ENCODE measurements at places on chromosomes 6 and 20. TPM values are rescaled to one million over a fixed set of nuclear protein-coding genes. Genes with fewer than 3 reads are reported as not detected.
A peak's percentile ranks its signal among the peaks of the same experiment; 100 is the strongest.

GRCh38 chr20:45282700-45283550 is 23.7 kb upstream of the RBPJL start:
- no peak overlapping the region for H3K27ac ChIP-seq
- no peak overlapping the region for H3K4me3 ChIP-seq
- no peak for DNase-seq
- H3K27me3 ChIP-seq, result no peaks in the 10 kb centered on the region
- no peaks in the 10 kb centered on the region for H3K4me1 ChIP-seq
- H3K36me3 ChIP-seq, result no peaks in the 10 kb centered on the region

GRCh38 chr6:161578478-161578877 is 304.6 kb upstream of the AGPAT4 start:
- no peak overlapping the region for H3K27ac ChIP-seq
- H3K27me3 ChIP-seq, result no peaks in the 10 kb centered on the region
- no peak for DNase-seq
- no peaks in the 10 kb centered on the region for H3K36me3 ChIP-seq
- no peak overlapping the region for H3K4me3 ChIP-seq

Gene PYGB
- total RNA-seq, result 206 TPM

DNA sequence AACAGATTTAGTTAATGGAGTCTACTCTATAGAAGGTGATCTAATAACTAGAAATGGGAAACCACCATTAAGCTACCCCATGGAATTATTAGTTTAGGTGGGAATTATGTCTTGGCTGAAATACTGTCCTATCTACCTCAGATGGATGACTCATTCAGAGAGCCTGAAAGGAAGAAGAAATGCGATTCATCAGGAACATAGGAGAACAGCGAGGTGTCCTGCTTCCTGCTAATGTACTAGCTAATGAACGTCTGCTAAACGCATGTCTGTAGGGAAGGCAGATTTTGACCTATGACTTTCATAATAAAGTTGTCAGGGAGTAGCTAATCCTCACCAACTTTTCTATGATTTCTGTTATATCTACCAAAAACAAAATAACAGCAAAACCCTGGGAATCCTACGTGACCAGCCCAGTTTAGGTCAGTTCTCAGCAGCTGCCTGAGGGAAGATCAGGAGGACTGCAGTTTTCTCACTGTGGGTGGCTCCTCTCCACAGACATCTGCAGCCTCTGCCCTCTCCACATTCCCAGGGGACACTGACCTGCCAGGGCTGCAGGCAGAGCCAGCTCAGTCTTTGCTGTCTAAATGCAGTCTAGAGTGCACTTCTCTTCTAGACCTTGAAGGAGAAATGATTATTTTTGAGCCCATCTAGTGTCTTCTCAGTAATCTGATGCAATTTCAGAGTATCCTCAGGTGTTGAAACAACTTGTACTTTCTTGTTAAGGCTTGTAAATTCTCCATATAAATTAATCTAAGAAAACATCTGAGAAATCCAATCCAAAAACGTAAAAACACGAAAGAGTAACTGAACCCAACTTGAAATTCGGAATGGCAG is 18.1 kb upstream of the SFT2D1 start:
- H3K4me1 ChIP-seq, result peaks cover 13% of the 10 kb centered on the region
- H3K27ac ChIP-seq, result no peak overlapping the region
- no peaks in the 10 kb centered on the region for H3K27me3 ChIP-seq
- no peaks in the 10 kb centered on the region for H3K36me3 ChIP-seq
- DNase-seq, result no peak
- no peak overlapping the region for H3K4me3 ChIP-seq

Gene VSX1
- not detected for total RNA-seq

DNA sequence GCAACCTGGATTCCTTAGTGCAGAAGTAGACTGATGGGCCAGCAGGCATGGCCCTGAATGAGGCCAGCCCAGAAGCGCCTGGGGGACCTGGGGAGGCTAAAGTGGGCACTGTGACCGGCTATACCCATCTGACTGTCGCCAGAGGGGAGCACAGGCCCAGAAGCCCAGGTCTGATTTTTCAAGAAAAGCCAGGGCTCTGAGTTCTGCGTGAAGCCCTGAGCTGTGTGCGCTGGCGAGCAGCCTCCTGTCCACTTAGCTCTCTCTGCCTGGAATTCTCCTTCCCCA is 111.7 kb downstream of the SULF2 start:
- no peaks in the 10 kb centered on the region for H3K27me3 ChIP-seq
- no peaks in the 10 kb centered on the region for H3K4me1 ChIP-seq
- H3K4me3 ChIP-seq, result no peak overlapping the region
- no peak for DNase-seq
- no peaks in the 10 kb centered on the region for H3K36me3 ChIP-seq

- H3K36me3 ChIP-seq, result no peaks in the 10 kb centered on the region
- DNase-seq, result peak; percentile 77
- H3K4me1 ChIP-seq, result peaks cover 15% of the 10 kb centered on the region
- no peak overlapping the region for H3K4me3 ChIP-seq
- peak overlapping the region; percentile 30 for H3K27ac ChIP-seq
These were observed 49.7 kb downstream of the JPH2 start for GRCh38 chr20:44137266-44137801.

GRCh38 chr6:128505603-128506002 is 14.8 kb downstream of the PTPRK start:
- H3K27me3 ChIP-seq, result no peaks in the 10 kb centered on the region
- no peaks in the 10 kb centered on the region for H3K36me3 ChIP-seq
- no peak for DNase-seq
- peaks cover 34% of the 10 kb centered on the region for H3K4me1 ChIP-seq
- H3K27ac ChIP-seq, result no peak overlapping the region
- no peak overlapping the region for H3K4me3 ChIP-seq

- H3K36me3 ChIP-seq, result peaks cover 66% of the 10 kb centered on the region
- peaks cover 12% of the 10 kb centered on the region for H3K4me1 ChIP-seq
These were observed 19.8 kb downstream of the NFYA start for GRCh38 chr6:41092421-41093140.

DNA sequence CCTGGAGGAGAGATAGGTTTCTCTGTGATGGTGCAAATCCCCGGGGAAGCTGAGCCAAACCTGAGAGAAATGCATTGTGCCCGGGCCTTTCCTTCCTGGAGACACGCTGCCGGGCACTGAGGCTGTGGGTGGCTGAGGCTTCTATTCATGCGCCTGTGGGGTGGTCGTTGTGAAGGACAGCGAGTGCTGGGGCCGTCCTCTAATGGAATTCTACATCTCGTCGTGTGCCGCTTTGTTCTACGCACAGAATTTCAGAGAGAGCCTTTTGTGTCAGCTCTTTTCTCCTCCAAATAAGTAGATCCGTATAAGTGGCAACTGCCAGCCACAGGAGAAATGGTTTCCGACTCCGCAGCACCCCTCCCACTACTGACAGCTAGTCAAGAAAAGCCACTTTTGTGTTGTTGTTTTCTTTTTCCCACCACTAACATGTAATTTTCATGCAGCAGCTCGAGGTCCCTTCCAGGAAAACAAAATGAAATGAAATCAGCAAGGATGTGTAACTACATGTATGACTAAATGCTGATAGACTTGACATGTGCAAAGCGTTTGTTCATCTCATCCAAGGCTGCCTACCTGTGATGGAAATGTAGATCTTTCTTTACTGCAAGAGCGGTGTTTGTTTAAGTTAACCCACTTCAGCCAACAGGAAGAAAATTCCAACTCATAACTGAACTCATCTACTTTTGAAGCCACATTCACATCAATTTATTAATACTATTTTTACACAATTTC is 26.4 kb upstream of the PXDC1 start:
- H3K4me3 ChIP-seq, result no peak overlapping the region
- H3K4me1 ChIP-seq, result peaks cover under 1% of the 10 kb centered on the region
- no peak overlapping the region for H3K27ac ChIP-seq
- no peaks in the 10 kb centered on the region for H3K27me3 ChIP-seq
- H3K36me3 ChIP-seq, result no peaks in the 10 kb centered on the region
- DNase-seq, result no peak

DNA sequence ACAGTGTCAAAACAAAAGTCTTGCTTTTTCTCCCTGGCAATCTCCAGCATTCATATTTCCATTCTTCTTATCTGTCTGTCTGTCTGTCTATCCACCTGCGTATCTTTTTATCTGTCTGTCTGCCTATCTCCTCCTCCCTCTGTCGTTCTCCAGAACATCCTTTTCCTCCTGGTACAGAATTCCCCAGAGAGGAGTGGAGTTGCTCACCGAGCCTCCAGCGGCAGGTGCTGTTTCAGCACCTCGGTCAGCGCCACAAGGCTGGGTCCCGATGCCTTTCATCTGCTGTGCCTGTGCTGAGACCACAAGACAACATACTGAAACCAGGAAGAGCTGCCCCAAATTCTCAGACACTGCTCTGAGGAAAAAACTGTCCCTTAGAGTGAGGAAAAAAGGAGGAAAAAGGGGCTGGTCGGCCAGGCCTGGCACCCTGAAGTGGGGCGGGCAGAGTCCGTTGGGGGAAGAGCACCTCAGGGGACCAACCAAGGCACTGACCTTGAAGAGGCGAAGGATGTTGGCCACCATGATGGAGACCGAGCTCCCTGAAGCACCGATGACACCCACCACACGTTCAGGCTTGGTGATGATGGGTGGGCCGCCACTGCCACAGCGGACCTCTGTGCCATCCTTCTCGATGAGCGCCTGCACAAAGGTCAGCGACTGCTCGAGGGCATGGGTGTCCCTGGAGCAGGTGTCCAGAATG is 13.3 kb downstream of the GRM4 start:
- no peaks in the 10 kb centered on the region for H3K36me3 ChIP-seq
- no peak overlapping the region for H3K4me3 ChIP-seq
- no peak overlapping the region for H3K27ac ChIP-seq
- DNase-seq, result peak; percentile 10

Gene FNDC1
- 8.6 TPM for total RNA-seq

DNA sequence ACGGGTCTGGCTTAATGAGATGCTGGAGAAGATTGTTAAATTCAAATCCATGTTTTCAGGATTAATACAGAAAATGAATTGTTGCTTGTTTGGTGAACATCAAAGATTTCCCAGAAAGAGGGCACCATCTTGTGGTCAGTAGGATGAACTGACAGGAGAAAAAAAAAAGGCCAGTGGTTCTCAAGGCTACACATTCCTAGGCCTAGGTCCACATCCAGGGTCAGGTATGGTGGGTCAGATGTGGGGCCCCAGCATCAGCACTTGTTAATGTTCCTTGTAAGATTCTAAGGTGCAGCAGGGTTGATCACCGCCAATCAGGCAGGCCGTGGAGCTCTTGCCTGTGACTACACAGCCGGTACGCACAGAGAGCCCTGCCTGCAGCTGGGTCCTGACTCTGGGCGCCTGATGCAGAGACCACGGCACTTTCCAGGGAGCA is 34.0 kb upstream of the FOXO3 start:
- no peak overlapping the region for H3K4me3 ChIP-seq
- peak; percentile 15 for DNase-seq
- H3K4me1 ChIP-seq, result no peaks in the 10 kb centered on the region
- no peaks in the 10 kb centered on the region for H3K27me3 ChIP-seq
- H3K36me3 ChIP-seq, result no peaks in the 10 kb centered on the region

DNA sequence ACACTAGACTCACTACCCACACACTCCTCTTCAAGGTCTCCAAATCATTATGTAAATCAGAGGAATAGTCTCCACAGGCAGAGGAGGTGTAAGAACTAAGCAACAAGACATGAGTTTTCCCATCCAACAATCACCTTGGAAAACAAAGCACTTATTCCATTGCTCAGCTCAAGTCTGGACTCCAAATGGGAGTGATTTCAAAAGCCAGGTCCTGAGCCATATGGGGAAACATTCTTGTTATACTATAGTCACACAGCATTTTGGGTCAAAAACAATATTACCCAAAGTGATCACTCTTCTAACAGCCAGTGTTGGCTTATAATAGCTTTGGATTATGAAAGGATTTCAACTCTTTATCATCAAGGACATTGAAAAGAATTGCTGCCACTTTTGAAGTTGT is 3.6 kb upstream of the PRPH2 start:
- no peak overlapping the region for H3K4me3 ChIP-seq
- H3K27ac ChIP-seq, result no peak overlapping the region
- H3K27me3 ChIP-seq, result no peaks in the 10 kb centered on the region
- DNase-seq, result no peak
- H3K36me3 ChIP-seq, result no peaks in the 10 kb centered on the region
- peaks cover 7% of the 10 kb centered on the region for H3K4me1 ChIP-seq

- H3K4me1 ChIP-seq, result no peaks in the 10 kb centered on the region
- H3K4me3 ChIP-seq, result no peak overlapping the region
- DNase-seq, result no peak
- no peaks in the 10 kb centered on the region for H3K36me3 ChIP-seq
- no peak overlapping the region for H3K27ac ChIP-seq
These were observed 6.6 kb upstream of the GFRAL start for GRCh38 chr6:55320696-55321086.

DNA sequence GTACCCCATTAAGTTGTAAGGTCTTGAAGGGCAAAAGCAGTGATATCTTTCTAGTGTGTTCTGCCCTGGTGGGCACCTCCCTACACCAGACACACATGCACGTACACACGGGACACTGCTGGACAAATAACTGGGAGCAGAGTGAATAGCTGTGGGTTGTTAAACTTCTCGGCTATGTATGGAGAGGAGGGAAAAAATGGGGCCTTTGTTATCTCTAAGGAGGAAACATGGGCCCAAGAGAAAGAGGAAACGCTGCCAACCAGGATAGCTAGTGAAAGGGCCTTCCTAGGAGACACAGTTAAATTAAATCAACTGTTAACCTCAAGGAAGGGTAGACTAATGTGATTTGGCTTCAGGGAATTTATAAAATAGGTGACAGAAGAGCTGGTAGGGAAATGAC is 169.7 kb downstream of the MYLK4 start:
- no peak for DNase-seq
- H3K4me3 ChIP-seq, result no peak overlapping the region
- H3K36me3 ChIP-seq, result no peaks in the 10 kb centered on the region
- H3K27ac ChIP-seq, result no peak overlapping the region
- peaks cover 8% of the 10 kb centered on the region for H3K4me1 ChIP-seq

Gene OR2H1
- total RNA-seq, result not detected

Gene EBF4
- 4.1 TPM for total RNA-seq

DNA sequence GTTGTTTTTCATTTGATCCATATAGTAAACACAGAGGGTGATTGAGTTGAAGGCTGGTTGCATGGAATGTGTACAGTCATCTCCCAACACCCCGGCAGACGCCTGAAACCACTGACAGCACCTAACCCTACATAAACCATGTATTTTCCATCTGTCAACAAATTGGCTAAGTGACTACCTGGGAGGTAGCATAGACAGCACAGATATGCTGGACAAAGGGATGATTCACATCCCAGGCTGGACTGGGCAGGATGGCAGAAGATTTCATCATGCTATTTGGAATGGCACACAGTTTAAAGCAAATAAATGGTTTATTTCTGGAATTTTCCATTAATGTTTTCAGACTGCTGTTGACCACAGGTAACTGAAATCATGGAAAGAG is 4.4 kb upstream of the VIP start:
- H3K27me3 ChIP-seq, result no peaks in the 10 kb centered on the region
- no peak overlapping the region for H3K27ac ChIP-seq
- no peaks in the 10 kb centered on the region for H3K36me3 ChIP-seq
- DNase-seq, result peak; percentile 41
- no peaks in the 10 kb centered on the region for H3K4me1 ChIP-seq

Gene TRDN
- not detected for total RNA-seq

Gene SLC16A10
- total RNA-seq, result 0.48 TPM

Gene HAO1
- 0.20 TPM for total RNA-seq

Gene DZANK1
- total RNA-seq, result 3.0 TPM

DNA sequence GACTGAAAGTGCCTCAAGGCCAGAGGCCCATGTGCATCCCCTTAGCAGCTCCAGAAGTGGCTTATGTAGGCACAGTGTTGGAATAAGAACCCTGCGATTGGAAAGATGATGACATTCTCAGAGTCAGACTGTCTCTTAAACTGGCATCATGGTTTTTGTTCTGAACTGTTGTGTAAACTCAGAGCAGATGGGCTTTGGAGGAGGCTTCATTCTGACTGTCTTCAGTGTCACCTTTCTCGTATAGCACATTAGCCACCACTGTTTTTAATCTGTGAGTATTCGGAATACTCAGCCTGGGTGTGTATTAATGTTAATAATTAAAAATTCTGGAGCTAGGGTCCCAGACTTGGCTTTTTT is 140.9 kb downstream of the JARID2 start:
- no peak for DNase-seq
- H3K36me3 ChIP-seq, result no peaks in the 10 kb centered on the region
- peaks cover 22% of the 10 kb centered on the region for H3K4me1 ChIP-seq
